ENCODE measurements at places on chromosomes 2 and 18.

DNA sequence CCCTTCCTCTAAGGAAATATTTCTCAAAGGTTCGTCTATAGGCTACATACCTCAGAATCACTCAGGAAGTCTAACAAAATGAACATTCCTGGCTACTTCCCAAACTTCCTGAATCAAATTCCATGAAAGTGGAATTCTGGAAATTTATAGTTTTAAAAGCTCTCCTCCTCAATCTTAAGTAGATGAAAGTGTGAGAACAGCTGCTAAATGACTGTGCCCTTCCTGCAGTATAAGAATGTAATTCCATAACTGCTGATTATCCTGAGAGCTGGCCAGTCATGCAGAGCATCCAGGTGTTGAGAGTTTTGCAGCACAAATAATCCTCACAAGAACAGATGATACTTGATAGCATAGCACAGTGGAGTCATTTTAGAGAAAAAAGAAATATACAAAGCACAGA is 265.0 kb downstream of the KCNJ3 start:
- DNase-seq, result no peak

GRCh38 chr2:166536111-166536510 is 42.1 kb upstream of the SCN7A start:
- no peak for DNase-seq

DNA sequence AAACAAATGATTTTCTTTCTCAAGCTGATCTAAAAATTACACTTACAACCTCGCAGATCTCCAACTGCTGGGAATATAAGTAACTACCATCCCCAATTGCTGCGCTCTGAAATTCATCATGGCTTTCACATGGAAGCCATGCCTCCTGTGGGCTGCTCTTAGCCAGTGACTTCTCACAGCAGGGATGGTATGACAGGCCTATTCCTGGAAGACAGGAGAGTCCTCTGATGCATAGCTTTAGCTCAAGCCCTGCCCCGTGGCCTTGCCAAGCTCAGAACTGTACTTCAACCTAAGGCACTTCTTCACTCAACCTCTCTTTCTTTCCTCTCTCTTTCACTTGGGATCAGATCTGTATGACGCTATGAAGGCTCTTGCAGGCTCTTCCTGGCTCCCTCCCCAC is 12.6 kb upstream of the ELAC1 start:
- DNase-seq, result no peak

DNA sequence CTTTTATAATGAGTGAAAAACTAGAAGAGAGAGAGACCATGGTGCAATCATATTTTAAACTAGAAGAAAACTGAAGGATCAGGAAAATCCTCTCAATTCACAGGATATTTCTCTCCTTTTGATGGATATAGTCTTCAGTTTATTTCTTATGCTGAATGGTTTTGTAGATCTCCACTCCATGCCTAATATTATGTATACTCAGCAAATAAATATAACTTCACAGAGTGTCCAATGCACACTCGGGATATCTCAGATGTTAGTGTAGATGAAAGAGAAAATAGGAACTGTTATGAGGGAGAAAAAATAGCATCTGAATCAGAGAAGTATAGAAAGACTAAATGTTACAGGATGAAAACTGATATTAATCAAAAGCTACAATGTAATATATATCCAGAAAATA is 1324.5 kb upstream of the PIK3C3 start:
- no peak for DNase-seq

DNA sequence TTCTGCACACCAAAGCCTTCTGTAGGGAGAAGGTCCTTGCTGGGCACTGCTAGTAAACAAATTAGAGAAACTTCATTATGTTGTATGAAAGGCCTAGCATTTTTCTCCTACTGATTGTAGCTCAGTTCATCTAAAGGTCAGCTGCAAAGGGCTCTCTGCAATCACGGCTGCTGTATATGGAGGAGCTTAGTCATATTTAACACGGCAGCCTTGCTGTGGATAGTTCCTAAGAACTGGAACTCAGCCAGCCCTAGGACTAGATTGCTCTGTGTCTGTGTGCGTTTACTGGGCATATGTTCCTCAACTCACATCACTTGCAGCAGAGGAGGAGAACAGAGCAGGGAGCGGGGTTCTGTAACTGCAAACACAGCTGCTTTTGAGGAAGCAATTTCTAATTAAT is 1103.9 kb upstream of the KLHL29 start:
- DNase-seq, result no peak

DNA sequence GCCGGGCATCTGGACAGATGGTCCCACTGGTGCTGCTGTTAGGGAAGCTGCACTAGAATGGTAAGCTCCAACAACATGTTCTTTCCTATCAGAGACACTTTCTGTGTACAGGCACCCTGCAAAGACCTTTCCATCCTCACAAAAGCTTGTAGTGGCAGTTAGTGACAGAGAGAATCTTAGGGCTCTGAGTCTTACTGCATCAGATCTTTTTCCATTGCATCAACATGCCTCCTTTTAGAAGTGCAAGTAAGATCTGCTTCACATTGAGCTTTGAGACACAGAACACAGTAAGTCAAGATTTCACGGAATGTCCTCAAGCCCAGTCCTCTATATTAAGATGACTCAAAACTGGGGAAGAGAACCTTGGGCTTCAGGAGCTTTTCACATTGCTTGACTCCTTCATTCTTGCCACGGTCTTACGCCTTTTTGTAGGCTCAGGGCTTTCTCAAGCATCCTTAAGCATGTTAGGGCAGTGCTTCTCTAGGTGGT is 52.6 kb downstream of the ARL4C start:
- DNase-seq, result no peak

GRCh38 chr2:119156891-119157773 is 1.4 kb downstream of the C1QL2 start:
- DNase-seq, result no peak

DNA sequence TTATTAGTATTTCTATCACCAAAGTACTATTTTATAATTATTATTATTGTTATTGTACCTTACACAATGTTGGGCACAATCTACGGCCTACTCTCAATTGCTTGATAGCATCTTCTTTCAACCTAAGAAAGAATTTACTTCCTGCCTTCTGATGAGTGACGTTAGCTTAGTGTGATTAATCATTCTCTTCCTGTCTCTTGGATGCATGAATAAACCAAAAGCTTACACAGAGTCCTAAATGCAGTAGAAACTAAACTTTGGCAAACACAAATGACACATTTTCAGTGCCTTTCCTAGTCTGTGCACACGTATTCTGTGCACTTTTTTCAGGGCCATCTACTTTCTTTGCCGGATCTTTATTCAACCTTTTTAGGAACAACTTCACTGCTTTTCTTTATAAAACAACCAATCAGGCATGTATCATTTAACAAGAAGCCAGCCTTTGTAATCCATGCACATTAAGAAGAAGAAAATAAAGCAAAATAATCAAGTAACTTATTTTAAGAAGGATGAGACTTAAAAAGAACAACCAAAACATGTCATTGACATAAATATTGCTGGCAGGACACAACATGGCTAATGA is 19.1 kb downstream of the TRAK2 start:
- DNase-seq, result no peak

Measured in cerebellar cortex (tissue), 1 donor.